SK-MEL-5 (cell line): ENCODE measurements at places on chromosomes 7 and 10.
A peak's percentile ranks its signal among the peaks of the same experiment; 100 is the strongest.

GRCh38 chr10:31011017-31011664 lies 20.5 kb downstream of the ZNF438 start:
- no peak for DNase-seq

GRCh38 chr10:5064656-5065055 lies 29.6 kb upstream of the AKR1C3 start:
- DNase-seq, result no peak

DNA sequence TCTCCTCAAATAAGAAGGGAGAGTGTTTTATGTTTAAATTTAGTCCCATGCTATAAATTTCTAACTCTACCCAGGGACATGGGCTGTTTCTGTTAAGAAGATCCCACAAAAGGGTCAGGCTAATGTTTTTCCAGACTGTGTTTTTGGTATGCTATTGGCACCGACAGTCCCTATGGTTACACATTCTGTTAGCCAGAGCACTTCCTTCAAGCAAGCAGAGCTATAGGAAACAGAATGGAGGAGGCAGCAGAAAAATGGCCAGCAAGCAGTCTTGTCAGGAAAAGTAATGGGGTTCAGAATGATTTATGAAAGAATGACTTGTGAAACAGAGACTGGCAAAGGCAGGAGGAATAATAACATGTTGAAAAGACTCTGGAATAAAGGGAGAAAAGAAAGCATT lies 44.8 kb upstream of the PHYHIPL start:
- no peak for DNase-seq

DNA sequence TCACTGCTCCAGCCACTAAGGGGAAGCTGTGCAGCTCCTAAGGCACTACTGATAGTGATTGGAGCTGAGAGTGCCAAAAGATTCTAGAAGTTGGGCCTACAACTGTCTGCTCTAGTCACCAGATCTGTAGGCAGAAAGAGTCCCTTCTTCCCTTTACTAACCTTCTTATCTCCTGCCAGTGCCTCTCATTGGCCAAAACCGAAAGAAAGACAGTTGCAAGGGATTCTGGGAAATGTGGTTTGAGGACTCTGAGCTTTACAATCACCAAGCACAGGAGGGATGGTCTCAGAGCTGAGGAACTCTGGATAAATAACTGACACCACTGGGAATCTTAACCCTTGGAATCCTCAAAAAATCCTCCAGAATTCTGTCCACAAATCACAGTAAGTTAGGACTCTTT lies 615.8 kb downstream of the CCSER2 start:
- peak; percentile 10 for DNase-seq

DNA sequence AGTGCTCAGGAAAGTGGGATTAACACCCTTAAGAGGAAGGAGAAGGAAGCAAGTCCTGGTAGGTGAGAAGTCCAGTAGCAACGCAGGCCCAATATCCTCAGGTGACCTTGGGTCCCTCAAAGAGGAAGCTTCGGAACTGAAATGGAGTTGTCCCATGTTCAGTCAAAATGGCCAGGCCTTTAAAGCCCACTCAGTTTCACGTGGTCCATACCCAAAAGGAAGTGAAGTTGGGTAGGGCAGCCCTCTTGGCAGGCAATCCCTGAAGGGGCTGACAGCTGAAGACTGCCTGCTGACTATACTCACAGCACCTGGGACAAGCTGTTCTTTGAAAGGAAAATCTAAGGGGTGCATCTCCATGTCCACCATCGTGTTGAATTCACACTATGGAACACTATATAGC lies 3.0 kb downstream of the GSAP start:
- no peak for DNase-seq
